GM19239 (cell line): ENCODE measurements at places on chromosomes 12 and 14.

DNA sequence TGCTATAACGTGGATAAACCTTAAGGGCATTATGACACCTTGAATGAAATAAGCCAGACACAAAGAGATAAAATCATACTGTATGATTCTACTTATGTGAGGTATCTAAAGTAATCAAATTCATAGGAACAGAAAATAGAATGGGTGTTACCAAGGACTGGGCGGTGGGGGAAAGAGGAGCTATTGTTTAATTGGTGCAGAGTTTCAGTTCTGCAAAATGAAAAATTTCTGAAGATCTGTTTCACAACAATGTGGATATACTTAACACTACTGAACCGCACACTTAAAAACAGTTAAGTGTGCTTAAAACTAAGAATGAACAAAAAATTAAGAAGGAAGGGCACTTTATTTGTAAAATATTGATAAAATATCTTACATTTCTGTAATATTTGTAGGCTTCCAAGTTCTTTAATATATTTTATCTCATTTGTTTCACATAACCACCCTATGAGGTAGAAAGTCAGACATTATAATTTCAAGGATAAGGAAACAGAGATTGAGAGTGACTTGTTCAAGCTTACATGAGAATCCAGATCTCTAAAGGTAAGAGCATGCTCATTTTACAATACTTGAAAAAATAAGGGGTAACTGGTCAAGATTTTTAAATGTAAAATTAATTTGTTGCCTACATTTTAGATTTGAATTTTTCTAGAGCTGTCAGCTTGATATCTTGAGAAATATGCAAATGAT, 14.9 kb downstream of the LTA4H start:
- no peak for DNase-seq

DNA sequence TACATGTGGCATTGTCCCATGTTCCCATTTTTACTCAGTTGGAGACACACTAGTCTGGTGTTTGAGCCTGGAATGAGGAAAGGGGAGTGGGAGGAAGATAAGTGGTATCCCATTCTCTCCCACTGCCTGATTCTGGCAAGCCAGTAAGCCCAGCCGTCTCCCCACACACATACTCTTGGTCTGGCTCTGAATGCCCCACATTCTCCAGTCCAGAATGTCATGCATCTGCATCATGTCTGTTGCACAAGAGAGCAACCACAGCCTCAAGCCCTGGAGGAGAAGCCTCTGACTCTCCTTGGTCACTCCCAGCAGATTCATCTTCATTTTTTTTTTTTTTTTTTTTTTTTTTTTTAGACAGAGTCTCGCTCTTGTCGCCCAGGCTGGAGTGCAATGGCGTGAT, 48.0 kb downstream of the DRAM1 start:
- DNase-seq, result no peak

DNA sequence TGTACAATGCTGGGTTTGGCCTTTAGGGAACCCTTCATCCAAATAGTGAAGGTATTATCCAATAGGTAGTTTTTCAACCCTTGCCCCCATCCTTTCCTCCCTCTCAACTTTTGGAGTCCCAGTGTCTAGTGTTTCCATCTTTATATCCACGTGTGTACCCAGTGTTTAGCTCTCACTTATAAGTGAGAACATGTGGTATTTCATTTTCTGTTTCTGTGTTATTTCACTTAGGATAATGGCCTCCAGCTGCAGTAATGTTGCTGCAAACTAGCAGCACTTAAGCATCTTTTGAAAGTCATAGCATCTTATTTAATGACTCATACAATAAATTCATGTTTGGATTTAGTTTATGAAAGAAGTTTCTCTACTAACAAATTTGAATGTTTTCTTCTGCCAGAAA, 442.5 kb downstream of the NELL2 start:
- no peak for DNase-seq

DNA sequence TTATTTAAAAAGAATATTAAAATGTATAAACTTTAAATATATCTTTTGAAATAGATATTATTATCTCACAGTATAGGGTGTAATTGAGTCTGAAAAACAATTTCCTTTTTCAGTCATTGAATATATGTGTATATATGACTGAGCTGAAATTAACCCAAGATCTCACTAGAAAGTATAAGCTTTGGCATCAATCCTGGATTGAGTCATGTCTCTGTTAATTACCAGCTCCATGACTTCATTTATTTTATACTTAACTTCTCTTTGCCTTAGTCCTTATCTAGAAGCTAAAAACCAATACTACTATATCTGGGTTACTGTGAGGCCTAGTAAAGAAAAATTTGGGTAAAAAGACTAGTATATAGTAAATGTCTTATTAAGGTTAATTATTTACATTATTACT, 1020.3 kb downstream of the LRFN5 start:
- DNase-seq, result no peak

DNA sequence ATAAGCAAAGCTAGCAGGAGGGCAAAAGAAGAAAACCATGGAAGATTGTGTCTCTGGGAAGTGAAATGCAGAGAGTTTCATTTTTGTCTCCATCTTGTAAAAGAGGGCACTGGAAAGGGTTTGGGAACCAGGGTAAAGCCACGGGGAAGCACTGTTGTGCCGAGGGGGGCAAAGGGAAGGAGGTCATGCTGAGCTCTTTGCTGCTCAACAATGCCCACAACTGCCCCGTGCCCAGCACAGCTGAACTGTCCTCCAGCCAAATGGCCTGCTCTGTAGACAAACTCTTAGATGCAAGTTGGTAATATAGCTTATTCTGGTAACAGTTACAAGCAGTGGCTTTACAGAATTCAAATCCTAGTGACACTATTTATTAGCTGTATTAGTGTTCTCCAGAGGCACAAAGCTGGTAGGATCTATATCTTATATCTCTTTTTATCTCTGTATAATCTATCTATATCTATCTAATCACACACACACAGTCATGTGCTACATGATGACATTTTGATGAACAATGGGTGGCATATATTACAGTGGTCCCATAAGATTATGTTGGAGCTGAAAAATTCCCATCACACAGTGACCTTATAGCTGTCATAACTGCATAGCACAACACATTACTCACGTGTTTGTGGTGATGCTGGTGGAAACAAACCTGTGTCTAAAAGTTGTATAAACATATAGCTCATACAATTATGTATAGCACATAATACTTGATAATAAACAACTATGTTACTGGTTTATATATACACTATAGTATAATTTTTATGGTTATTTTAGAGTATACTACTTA, 203.4 kb upstream of the DDHD1 start:
- DNase-seq, result no peak

DNA sequence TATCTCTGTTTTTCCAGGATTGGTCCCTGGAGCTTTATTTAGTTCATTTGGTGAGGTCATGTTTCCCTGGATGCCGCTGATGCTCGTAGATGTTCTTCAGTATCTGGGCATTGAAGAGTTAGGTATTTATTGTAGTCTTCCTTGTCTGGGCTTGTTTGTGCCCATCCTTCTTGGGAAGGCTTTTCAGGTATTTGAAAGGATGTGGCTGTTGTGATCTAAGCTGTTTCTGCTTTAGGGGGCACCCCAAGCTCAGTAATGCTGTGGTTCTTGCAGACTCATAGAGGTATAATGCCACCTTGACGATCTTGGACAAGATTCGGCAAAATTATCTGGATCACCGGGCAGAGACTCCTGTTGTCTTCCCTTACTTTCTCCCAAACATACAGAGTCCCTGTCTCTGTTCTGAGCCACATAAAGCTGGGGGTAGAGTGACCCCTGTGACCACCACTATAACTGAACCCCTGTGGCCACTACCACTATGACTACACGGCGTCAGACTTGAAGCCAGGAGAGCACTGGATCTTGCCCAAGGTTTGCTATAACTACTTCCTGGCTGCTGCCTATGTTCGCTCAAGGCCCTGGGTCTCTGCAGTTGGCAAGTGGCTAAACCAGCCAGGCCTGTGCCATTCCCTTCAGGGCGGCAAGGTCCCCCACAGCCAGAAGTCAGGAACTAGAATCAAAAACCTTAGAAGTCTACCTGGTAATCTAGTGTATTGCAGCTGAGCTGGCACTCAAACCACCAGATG, 40.9 kb downstream of the FGD4 start:
- DNase-seq, result no peak
